Hepatocyte (in vitro differentiated cells): ENCODE measurements at places on chromosomes 1 and 21. TPM values are rescaled to one million over a fixed set of nuclear protein-coding genes. Genes with fewer than 3 reads are reported as not detected.

- DNase-seq: no peak
These were observed 17.5 kb downstream of the PTGS2 start for GRCh38 chr1:186662752-186663151.

GRCh38 chr1:54697896-54698295 is 17.8 kb upstream of the TTC4 start:
- no peak for DNase-seq

GRCh38 chr1:5755552-5756125 is 236.6 kb downstream of the NPHP4 start:
- DNase-seq: no peak

DNA sequence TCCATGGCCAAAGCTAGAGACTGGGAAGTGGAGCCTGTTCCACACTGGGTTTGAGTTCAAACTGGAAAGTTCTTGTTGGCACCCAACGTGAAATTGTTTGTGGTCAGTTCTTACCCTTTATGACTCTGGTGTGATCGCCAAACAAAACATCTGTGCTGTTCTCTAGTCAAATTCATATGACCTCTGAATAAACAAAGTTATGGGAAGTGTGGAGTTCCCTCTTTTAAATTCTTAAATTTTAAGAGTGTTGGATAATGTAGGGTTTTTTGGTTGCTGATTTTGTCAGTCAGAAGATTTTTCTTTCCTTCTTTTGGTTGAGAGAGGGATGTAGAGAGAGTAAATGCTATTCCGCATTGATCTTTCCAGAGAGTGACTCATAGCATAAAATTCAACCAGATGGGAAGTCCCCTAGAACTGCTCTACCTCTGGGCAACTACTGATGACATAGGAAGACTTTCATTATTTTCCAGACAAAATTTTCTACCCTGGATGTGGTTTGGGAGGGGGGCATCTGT is 36.4 kb downstream of the CHML start:
- no peak for DNase-seq

- DNase-seq: no peak
These were observed 7.6 kb upstream of the CD1A start for GRCh38 chr1:158246650-158247049.

DNA sequence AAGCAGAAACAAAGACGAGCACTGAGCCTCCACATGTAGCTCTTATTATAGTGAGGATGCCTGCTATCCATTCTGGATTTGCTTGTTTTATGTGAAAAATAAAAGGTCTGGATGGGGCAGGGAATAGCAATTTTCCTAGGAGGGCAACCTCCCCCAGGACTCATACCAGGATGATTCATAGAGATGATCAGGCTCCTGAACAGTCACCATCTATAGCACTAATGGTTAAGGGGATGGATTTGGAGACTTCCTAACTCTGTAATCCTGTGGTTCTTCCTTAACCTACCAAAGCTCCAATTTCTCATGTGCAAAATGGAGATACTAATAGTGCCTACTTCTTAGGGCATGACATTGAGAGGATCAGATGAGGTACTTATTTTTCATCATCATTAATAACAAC is 34.5 kb upstream of the CD58 start:
- DNase-seq: no peak

DNA sequence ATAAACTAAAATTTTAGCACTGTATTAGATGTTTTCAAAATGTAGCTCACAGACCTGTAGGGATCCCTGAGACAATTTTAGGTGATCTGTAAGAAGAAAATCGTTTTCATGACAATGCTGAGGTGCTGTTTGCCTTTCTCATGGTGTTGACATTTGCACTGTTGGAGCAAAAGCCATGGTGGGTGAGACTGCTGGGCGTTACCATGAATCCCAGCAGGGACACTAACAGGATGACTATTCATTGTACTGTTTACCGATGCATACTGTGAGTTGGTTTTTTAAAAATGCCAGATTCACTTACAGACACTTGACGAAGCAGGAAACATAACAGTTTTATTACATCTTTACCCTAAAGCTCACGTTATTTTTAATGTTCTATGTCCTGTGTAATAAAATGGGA is 468.5 kb downstream of the PCP4 start:
- no peak for DNase-seq

- DNase-seq: no peak
These were observed 74.6 kb downstream of the DISP1 start for GRCh38 chr1:222889440-222889839.

GRCh38 chr1:178931858-178932551 is 61.1 kb upstream of the ANGPTL1 start:
- DNase-seq: peak; percentile 73

The PEAR1 gene
- 5.3 and 6.1 TPM in 2 replicates for total RNA-seq

The LEFTY1 gene
- 3.8 and 5.8 TPM in 2 replicates for total RNA-seq

The CFAP126 gene
- not detected in 2 replicates for total RNA-seq

The DMRTA2 gene
- total RNA-seq: 0.10 TPM in 1 of 2 replicates, not detected in the other
